ENCODE measurements at places on chromosomes 4 and X. TPM values are rescaled to one million over a fixed set of nuclear protein-coding genes. Genes with fewer than 3 reads are reported as not detected.
A peak's percentile ranks its signal among the peaks of the same experiment; 100 is the strongest.

GRCh38 chrX:99973572-99974226, 436.4 kb downstream of the PCDH19 start:
- DNase-seq: no peak

Gene DOK7
- 2.8 TPM for total RNA-seq

Gene SPANXN2
- total RNA-seq: not detected

Gene FAM149A
- 4.3 TPM for total RNA-seq

DNA sequence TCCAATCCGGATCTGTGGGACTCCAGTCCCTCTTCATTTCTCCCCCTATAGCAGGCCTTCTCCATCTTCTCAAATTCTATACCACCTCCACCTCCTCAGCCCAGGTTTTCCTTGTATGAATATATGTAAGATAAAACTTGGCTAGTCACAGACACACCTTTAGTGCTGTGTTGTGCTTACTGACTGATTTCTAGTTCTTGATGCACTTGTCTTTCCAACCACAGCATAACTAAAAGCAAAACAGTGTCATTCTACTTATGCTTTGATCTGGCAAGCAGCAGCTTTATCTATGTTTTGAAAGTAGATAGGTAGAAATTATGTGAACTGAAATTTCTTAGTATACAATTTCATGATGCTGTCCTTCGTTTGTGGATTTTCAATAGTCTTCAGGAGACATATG, 47.5 kb downstream of the CCNI start:
- DNase-seq: no peak

DNA sequence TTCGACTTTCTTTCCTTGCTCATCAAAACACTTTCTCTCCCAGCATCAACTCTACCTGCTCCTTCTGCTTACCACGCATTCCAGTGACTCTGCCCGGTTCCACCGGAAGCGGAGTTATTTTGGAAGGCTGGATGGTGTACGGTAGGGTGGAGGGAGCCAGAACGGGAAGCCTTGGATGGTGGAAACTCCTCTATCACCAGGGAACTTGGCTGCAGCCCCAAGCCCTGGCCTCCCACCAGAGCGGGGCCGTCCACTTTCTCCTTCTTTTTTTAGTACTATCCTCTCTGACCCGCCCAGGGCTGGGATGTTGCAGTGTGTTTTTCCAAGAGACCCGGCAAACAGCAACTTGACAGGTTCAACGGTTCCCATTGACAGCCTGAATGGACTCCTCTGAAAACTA, 27.6 kb downstream of the ADGRG2 start:
- DNase-seq: no peak

Gene TSPAN7
- not detected for total RNA-seq

Gene ART3
- not detected for total RNA-seq

DNA sequence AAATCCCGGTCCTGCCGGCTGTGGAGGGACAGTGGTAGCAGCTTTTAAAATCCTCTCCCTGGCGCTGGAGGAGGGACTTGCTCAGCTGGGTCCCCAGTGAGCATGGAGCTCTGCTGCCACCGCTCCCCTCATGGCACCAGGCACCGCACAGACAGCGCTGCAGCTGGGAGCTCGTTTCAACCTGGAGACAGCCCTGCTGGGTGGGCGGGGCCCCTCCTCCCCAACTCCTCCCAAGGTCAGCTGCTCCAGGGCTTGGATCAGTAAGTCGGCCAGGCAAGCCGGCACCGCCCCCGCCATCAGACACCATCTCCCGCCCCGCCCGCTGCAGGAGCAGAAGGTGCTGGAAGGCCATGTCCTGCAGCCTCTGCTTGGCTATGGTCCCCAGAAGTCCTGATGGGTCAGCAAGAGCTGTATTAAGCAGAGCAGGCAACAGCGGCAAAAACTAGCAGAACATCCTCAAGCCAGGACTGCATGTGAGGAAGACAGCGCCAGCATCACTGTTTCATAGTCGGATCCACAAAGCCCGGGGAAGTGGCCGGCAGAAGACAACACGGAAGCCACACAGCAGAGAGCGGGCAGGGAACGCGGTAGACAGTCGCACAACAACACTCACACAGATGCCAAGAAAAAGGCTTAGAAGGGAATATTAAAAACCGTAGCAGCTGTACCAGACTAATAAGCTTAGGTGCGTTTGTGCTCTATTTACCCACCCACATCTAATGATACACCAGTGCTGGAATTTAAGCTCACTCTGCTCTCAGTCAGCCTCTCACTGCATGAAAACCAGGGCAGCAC, 16.2 kb downstream of the ZFYVE28 start:
- peak; percentile 82 for DNase-seq

- peak; percentile 6 for DNase-seq
Measured at GRCh38 chrX:148874636-148875246, 374.3 kb downstream of the AFF2 start.

- no peak for DNase-seq
Measured at GRCh38 chr4:150673793-150674192, 91.8 kb downstream of the MAB21L2 start.

DNA sequence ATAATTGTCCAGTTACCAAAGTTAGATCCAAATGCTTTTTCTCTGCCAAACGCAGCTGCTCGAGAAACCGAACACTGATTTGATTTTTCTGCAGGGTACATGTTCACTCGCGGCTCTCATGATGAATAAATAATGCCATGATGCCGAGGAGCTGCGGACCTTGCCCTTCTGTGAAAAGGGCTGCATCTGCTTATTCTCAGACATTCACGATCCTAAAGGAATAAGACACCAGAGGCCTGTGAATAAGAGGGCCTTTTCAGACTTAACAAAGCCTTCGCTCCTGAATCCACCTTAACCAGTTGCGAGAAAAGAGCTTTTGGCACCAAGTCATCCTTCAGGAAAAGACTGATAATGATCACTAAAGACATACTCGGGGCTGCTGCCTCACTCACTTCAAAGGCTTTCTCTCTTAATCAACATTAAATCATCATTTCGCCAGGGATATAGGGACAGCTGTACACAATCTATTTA, 147.5 kb downstream of the FBXO8 start:
- DNase-seq: no peak

Gene HPSE
- total RNA-seq: 1.3 TPM

GRCh38 chr4:25800245-25800644, 62.5 kb downstream of the SEL1L3 start:
- no peak for DNase-seq

Gene KCTD8
- total RNA-seq: 0.12 TPM

Gene LRRC66
- not detected for total RNA-seq

Gene TMPRSS11B
- total RNA-seq: not detected

Measured in G401 (cell line).